NT2/D1 (cell line): ENCODE measurements at places on chromosomes 1 and 21.

DNA sequence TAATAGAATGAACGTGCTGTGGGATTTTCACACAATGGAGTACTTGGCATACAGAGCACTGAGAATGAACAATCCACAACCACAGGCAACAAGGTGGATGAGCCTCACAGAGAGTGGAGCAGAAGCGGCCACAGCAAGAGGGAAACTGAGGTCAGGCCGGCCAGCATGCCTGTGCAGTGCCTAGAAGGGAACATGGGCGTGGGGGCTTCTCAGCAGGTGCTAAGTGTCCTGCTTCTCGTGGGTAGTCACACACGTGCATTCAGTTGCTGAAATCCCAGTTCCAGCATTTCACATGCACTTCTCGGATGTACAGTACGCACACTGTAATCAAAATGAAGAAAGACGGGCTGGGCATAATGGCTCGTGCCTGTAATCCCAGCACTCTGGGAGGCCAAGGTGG lies 33.1 kb downstream of the WDR4 start:
- no peak for DNase-seq

- no peak for DNase-seq
Measured at GRCh38 chr1:245788269-245788668, 633.5 kb downstream of the KIF26B start.

DNA sequence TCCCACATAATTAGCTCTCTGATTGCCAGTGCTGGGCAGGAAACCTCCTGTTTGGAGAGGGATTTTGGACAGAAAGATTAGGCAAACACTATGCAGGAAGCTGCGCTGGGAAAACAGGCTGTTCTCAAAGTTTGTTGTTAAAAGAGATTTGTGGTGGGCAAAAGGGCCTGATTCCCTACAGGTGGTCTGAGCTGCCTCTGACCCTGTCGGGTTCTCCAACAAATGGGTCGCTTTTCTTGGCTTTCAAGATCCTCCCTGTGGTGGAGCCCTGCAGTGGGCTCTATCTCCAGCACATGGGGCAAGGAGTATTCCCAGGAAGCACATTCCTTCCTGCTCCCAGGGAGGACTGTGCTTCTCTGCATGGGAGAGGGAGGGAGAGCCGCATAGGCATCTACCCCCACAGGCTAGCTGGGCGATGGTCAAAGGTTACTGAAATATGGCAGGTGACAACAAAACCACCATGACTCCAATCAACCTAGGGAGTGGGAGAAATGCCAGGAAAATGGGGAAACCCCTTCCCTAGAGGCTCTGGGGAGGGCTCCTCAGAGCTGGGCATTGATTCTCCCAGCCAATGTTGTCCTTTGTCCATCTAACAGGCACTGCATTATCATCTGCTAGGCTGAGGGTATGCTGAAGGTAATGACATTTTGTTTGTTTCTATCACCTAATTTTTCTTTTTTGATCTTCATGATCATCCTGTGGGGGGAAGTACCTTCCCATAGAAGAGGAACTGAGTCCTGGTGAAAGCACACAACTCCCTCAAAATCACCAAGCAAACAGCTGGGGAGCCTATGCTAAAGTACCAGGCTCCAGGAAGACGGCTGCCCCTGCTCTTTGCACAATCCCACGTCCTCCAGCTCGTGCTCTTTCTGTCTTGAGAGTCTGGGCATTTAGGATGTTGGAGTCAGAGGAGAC lies 85.3 kb downstream of the PLXNA2 start:
- DNase-seq: peak; percentile 51

DNA sequence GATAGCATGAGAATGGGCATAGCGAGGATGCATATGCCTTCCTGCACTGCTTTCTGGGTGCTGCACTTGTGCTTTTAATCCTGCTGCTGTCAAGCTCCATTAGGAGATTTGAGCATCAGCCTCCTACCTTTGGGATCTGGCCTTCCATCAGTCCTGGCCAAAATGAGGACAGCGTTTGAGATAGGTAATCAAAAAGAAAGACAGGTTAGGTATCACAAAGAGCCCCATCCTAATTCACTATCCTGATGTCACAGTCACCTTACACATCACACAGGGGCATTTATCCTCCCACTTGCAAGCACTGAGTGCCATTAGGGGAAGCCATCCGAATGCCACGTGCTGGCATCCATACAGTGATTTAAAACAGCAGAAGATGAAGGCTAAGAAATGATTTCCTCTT lies 13.2 kb upstream of the FAM163A start:
- DNase-seq: no peak

GRCh38 chr1:23553231-23554126 lies 5.8 kb downstream of the ID3 start:
- no peak for DNase-seq

- no peak for DNase-seq
Measured at GRCh38 chr1:41681331-41682098, 197.0 kb upstream of the EDN2 start.

GRCh38 chr1:67909776-67910175 lies 76.5 kb upstream of the GNG12 start:
- DNase-seq: no peak

DNA sequence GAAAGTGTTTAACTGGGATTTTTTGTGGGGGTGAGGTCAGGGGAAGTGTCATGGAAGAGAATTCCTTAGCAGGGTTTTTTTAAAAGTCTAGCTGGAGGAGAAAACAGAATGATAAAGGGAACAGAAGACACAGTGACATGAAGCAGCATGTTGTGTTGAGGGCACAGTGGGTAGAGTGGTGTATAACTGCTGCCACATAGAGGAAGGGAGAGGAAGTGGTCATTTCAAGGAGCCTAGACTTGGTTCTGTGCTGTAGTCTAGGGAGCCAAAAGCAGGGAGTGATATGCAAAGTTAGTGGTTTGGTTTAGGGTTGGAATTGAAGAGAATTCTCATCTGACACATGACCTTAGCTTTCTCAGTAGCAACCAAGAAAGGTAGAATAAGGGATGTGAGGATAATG lies 10.2 kb downstream of the EEIG2 start:
- peak; percentile 23 for DNase-seq

DNA sequence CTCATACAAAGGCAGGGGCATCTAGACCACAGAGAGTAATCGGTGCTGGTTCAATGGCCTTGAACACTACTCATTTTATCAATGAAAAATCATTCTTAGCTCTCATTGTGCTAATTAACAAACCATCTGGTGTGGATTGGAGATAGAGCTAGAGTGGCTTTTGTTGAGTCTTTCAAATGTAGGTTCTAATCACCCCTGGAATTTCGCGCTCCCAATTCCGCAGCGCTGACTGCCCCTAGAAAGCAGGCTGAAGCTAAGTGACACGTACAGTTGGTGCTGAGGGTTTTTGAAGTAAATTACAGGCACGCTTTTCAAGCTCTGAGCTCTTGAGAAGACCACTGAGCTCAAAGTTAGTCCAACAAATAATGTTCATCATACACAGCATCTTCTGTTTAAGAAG lies 31.2 kb upstream of the CA6 start:
- no peak for DNase-seq

DNA sequence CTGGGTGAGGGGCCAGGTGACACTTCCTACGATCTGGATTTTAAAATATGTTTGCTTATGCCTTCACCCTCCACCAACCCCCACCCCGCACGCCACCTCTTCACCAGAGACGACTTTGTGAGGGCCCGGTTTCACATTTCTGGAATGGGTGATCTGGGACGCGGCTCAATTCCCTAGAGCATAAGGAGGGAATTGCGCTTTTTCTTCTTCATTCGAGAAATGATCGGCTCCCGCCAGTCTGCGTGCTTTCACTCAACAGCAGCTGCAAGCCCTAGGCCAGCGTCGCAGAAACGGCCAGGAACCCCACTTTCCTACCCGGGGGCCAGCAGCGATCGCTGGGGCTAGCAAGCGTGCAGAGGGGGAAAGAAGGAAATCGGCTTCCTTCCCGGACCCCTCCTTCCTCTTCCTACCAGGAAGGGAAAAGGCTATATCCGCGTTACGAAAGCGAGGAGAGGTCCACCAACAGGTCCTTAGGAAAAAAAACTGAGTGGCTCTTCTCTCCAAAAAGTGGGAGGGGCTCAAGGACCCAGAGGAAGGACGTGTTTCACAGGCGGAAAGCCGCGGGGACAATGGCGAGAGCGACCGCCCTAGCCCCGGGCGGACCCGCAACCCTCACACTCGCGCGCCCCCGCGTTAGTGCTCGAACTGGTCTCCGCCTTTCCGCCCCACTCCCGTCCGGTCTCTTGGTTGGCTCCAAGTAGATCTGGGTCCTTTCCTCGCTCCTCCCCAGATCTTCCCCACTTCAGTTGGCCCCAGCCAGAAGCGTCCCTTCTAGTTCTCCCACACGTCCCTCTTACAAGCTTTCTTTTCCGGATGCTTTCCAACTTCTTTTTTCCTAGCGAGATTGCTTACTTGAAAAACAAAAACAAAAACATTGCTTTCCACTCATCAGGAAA lies 1.1 kb upstream of the ADAMTS1 start:
- DNase-seq: peak; percentile 49

- DNase-seq: no peak
Measured at GRCh38 chr1:53766831-53767405, 28.0 kb upstream of the GLIS1 start.

GRCh38 chr21:29825345-29825744 lies 114.5 kb downstream of the GRIK1 start:
- DNase-seq: no peak

DNA sequence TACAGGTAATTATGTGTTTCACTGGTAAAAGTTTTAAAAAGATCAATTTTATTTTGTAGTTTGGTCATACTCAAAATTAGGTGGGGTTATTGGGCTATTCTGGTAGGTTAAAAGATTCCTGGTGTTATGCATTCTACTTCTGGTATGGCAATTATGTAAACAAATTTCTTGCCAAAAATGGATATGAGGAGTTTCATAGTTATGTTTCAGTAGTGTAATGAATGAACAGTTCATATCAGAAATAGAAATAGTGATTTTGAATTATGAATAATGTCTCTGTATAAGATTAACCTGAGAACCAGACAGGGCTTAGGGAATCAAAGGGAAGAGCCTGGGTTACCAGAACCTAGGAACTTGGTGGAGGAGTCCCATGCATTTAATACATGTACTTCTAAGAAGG lies 15.9 kb downstream of the ATF6 start:
- no peak for DNase-seq

GRCh38 chr1:236363237-236363636 lies 30.8 kb upstream of the EDARADD start:
- DNase-seq: no peak

- no peak for DNase-seq
Measured at GRCh38 chr1:187877220-187877619, 1048.5 kb downstream of the PLA2G4A start.

GRCh38 chr21:16570171-16570570 lies 840.4 kb downstream of the USP25 start:
- no peak for DNase-seq

DNA sequence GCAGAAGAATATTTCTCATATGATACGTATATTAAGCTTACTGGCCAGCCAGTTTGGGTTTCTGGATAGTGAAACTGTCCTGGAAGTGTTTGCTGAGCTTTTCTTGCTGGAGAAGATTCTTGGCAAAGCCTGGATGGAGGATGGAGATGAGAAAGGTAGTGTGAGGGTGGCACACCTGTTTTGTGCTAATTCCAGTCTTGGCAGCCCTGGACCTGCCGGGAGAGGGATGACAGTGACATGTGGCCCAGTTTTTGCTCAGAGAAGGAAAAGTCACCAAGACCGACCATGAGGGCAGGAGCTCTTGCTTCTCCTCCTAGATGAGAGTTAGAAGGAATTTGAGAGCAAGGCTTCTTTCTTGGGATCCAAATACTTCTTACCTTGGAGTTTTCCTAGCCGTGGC lies 34.1 kb downstream of the DOP1B start:
- DNase-seq: no peak

DNA sequence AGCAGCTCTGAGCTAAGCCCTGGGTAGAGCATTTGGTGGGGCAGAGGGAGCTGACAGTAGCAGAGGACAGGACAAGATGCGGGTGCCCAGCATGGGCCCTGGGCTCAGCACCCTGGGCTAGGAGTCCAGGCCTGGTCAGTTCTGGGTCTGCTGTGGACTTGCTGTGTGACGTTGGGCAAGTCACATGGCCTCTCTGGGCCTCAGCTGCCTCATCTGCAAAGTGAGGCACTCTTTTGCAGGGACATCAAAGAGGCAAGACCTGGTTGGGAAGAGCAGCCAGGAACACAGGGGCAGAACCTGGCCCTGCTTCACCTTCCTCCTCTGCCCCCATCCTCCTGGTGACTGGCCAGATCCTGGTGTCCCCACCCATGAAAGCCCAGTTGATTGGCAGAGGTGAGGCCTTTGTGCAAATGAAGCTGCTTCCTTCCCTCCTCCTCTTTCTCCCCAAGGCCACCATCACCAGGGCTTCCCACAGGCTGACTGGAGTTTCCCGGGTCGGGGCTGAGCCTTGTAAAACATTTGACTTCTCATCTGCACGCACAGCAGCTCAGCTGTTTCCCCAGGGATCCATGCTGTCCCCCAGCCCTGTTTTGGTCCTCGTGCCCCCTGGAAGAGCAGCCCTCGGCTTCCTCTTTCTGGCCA lies 350.5 kb downstream of the MATN1 start:
- no peak for DNase-seq

- DNase-seq: no peak
Measured at GRCh38 chr1:85683292-85684025, 24.8 kb downstream of the ZNHIT6 start.

GRCh38 chr1:20508411-20508771 lies 440 bp upstream of the MUL1 start:
- no peak for DNase-seq

- DNase-seq: no peak
Measured at GRCh38 chr1:226882631-226883409, 12.4 kb downstream of the PSEN2 start.

DNA sequence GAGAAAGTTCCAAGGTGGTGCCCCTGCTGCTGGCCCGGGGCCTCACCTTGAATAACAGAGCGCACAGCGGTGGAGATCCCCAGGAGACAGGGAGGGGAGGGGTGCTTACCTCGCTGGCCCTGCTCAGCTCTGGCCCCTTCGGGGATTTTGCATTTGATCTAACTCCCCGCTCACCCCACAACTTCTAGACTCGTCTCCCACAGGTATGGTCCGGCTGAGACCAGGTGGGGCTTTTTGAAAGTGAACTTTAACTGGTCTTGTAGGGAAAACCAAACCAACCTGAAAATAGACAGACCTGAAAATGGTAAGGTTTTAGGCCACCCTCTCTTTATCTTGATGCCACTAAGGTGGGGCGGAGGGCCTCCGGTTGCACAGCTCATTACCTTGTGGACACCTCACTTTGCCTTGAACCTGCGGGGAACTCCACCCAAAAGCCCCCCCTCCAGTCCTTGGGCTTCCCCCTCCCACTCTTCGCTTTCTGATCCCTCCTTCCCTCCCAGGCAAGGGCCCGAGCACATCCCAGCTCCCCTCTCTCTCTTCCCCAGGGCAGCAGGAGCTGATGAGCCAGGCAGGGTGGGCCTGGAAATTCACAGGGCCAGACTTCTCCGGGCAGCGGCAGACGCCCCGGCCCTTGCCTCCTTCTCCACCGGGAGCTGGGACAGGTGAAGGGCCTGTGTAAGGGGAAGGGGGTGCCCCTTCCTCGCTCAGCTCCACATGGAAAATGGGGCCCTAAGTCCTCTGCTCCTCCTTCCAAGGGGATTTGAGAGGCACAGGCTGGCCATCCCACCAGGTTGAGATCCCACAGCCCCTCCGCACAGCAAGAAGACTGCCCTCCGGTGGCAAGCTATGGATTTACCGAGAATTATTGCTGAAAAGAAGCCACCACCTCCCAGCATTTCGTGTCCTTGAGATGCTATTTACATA lies 16.1 kb downstream of the TNFRSF8 start:
- peak; percentile 61 for DNase-seq
